Substantia nigra (tissue), 51 donors: ENCODE measurements at places on chromosomes 5 and 9.

DNA sequence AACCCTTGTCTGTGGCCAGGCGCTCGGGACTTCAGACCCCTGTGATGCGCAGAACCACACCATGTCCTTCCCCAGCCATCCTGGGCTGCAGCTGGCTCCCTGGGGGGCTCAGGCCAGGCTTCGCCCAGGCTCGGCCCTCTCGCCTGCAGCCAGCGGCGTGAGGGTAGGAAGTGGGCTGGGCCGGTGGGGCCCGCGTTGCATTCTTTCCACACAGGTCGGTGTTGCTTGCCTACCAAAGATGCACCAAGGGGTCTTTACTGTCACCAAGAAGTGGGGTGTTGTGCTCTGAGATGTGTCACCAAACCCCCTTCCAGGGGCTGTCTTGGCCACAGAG is 48.3 kb upstream of the RNF130 start:
- no peak for DNase-seq

GRCh38 chr5:138953387-138954256 is 78.5 kb upstream of the LRRTM2 start:
- peak; percentile 72 for DNase-seq

- no peak for DNase-seq
Observed at GRCh38 chr5:160020964-160021363, 12.0 kb downstream of the TTC1 start.

GRCh38 chr5:119322948-119323537 is 32.8 kb upstream of the TNFAIP8 start:
- no peak for DNase-seq

DNA sequence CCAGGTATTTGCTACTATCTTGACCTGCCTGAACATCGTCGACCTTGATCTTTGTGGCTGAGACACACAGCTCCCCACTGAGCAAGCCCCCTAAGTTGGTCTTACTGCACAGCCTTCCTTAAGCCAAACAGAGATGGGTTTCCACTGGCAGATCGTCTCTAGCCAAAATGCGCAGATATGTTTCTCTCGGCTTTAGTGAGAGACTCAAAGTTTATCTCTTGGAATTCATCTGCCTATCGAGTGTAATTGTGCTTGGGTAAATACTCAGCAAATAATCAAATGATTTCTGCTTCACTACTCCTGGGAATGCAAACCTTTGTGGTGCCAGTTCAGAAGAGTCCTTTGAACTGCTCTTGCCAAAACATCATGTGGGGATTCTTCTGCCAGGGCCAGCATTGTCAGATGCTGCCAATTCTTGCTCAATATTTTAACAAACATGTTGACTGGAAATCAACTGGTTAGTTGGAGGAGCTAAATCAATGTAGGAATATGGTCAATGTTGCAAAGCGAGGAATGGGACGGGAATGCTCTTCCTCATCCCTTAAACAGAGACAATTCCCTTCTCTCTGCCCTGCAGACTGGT is 141.2 kb upstream of the SLC28A3 start:
- no peak for DNase-seq

- no peak for DNase-seq
Observed at GRCh38 chr5:162272417-162272816, 204.8 kb downstream of the GABRG2 start.

- DNase-seq, result no peak
Observed at GRCh38 chr9:99118782-99119466, 14.0 kb downstream of the TGFBR1 start.

GRCh38 chr5:113331209-113331551 is 103.6 kb downstream of the TSSK1B start:
- DNase-seq, result no peak

GRCh38 chr9:136915632-136916329 is 28.8 kb downstream of the FBXW5 start:
- no peak for DNase-seq

DNA sequence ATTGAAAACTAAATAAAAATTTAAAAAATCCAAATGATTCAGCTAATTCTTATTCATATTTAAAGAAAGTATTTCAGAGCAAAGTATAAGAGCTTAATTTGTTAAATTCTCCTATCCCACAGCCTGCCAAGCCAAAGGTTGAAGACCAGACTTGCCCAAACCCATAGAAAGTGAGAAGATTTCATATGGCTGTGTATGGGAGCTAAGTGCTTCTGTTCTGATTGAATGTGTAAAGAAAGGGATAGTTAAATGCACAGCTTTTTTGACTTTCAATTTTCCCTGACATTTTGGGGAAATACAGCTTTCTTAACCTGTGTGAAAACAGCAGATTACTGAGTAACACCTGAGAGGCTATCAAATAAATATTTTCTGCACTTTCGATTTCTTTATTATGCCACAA is 125.0 kb upstream of the MTAP start:
- DNase-seq, result no peak

DNA sequence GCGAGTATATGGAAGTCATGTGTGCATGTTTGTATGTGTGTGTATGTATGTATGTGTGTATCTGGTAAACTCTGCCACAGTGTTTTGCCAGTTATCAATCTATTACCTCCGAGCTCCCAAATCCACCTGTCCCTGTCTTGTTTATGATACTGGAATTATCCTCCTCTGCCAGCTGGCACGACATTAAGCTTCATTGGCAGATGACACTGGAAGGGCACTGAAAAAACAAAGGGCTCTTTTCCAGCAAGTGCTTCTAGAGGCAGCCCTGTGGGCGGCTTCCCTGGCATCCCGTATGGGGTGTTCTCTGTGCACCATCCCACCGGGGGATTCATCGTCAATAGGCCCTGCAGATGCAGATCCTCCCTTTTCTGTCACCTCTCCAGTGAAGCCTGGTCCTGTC is 221.5 kb downstream of the MSX2 start:
- no peak for DNase-seq

- DNase-seq, result no peak
Observed at GRCh38 chr5:173495225-173495904, 121.1 kb downstream of the BOD1 start.

DNA sequence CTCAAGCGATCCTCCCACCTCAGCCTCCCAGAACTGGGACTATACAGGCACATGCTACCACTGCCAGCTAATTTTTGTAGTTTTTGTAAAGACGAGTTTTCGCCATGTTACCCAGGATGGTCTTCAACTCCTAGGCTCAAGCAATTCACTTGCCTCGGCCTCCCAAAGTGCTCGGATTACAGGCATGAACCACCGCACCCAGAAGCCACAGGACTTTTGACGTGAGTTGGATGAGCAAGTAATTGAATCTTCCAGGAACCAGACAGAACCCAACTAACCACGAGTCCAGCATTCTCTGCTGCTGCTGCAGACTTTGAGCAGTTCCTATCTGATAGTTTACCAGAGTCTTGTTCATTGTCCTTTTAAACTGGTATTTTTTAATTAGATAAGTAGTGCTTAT is 9.6 kb upstream of the ATP6V0E1 start:
- DNase-seq, result no peak

DNA sequence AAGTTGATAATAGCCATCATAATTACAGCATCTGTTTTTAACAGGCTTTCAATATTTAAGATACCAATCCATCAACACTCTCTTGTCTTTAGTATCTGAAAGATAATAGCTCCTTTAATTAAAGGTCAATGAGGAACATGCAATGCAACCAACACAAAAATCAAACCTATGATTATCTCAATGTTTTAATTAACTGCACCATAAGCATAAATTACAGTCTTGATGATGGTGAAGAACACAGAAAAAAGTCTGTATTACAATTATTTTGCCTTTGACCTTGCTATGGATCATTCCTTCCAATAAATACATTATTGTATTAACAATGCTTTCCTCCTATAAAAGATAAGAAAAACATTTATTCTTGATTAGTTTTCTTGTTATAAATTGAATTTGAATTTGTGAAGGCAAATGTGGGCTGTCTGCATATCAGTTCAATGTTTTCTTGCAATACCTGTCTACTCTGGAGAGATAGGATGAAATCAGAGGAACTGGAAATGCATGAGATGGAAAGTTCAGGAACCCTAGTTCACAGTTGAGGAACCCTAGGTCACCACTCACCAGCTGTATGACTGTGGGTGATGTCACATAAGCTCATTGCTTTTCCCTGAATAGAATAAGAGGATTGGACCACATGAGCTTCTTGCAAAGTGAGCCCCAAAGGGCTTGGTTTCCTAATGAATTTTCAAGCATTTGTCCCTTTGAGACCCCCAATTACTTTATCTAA is 58.5 kb upstream of the ANXA1 start:
- DNase-seq, result no peak

DNA sequence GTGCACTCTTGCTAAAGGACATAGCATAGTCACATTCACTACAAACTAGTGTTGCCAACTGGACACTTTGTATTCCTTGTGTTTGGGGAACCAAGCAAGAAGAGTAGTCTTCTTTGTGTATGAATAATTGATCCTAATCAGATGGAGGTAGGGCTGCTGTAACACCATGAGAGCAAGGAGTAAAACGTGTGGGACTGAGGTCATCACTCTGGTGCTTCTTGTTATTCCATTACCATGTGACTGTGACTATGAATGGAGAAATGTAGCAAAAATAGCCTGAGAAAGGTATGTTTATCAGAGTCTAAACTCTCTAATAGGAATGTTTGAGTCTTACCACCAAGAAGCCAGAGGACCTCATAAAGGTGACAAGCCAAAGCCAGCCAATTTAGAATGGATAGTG is 966.9 kb downstream of the TAF11L14 start:
- no peak for DNase-seq

DNA sequence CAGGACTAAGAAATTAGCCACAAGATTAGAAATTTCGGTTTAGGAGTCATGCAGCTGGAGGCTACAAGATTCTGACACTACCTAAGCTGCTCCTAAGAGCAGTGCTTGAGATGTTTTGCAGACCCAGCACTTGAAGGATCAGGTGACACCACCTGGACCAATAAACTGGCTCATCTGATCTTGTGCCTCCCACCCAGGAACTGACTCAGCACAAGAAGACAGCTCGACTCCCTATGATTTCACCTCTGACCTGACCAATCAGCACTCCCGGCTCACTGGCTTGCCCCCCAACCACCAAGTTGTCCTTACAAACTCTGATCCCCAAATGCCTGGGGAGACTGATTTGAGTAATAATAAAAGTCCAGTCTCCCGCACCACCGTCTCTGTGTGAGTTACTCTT is 170.4 kb downstream of the TTC39B start:
- no peak for DNase-seq

DNA sequence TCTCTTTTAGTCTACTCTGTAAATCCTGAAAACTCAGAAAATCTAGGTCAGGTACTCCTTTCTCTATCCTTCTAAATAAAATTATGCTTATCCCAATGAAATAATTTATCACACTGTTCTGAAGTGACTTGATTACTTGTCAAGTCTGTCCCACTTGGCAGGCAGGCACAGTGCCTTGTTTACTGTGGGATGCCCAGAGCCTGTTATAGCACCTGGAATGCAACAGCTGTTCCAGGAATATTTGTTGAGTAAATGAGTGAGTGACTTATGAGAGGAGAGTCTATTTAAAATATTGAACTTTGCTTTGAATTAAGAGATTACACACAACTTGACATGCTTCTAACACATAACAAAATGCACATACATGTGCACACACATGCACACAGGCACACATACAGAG is 130.0 kb downstream of the MPDZ start:
- DNase-seq, result no peak

DNA sequence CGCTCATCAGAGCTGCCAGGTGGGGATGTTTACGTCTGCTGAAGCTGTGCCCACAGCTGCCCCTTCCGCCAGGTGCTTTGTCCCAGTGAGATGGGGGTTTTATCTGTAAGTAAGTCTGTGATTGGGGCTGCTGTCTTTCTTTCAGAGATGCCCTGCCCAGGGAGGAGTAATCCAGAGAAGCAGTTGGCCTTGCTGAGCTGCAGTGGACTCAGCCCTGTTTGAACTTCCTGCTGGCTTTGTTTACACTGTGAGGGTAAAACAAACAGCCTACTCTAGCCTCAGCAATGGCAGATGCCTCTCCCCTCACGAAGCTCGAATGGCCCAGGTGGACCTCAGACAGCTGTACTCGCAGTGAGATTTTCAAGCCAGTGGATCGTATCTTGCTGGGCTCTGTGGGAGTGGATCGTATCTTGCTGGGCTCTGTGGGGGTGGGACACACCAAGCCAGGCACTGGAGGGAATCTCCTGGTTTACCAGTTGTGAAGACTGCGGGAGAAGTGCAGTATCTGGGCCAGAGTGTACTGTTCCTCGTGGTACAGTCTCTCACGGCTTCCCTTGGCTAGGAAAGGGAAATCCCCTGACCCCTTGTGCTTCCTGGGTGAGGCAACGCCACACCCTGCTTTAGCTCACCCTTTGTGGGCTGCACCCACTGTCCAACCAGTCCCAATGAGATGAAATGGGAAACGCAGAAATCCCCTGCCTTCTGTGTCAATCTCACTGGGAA is 530.1 kb upstream of the DMAC1 start:
- no peak for DNase-seq

GRCh38 chr5:107431536-107431935 is 239.2 kb downstream of the EFNA5 start:
- no peak for DNase-seq

DNA sequence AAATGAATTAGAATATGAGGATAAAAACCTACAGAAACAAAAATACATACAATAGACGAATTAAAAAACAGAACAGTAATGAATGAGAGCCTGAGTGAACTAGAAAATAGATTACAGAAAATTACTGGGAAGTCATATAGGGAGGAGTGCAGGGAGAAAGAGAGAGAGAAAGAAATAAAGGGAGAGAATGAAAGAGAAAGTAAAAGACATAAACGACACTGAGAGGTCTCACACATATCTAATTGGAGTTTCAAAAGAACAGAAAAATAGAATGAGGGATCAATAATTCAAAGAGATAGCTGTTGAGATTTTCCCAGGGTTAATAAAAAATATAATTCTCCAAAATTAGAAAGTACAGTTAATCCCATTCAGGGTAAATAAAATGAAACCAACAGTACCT is 156.4 kb upstream of the FTMT start:
- no peak for DNase-seq

DNA sequence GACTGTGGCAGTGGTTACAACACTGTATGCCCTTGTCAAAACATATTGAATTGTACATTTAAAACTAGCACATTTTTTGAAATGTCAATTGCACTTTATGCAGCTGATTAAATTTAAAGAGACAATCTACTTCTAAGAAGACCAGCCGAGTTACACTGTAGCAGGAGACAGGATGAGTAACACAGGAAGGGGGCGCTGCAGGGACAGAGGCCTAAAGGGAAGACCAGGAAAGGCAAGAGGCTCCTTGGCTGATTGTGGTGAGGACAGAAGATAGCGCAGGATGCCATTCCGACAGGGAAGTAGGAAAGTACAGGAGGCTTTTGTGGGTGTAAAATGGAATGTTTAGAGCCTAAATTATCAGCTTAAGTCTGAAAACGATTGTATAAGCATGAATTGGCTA is 28.2 kb upstream of the PPP2R2B start:
- no peak for DNase-seq

GRCh38 chr9:93397661-93398373 is 53.7 kb upstream of the FAM120A start:
- no peak for DNase-seq

GRCh38 chr5:78538240-78538850 is 110.2 kb downstream of the LHFPL2 start:
- no peak for DNase-seq

- no peak for DNase-seq
Observed at GRCh38 chr5:59485107-59485506, 408.4 kb downstream of the PDE4D start.

- DNase-seq, result no peak
Observed at GRCh38 chr9:136513191-136513590, 30.4 kb upstream of the SEC16A start.
